ENCODE measurements at places on chromosomes 1 and 21.

GRCh38 chr1:107019166-107019565, 37.3 kb upstream of the PRMT6 start:
- DNase-seq, result no peak

- no peak for DNase-seq
Observed at GRCh38 chr21:45319461-45320211, 31.9 kb upstream of the POFUT2 start.

DNA sequence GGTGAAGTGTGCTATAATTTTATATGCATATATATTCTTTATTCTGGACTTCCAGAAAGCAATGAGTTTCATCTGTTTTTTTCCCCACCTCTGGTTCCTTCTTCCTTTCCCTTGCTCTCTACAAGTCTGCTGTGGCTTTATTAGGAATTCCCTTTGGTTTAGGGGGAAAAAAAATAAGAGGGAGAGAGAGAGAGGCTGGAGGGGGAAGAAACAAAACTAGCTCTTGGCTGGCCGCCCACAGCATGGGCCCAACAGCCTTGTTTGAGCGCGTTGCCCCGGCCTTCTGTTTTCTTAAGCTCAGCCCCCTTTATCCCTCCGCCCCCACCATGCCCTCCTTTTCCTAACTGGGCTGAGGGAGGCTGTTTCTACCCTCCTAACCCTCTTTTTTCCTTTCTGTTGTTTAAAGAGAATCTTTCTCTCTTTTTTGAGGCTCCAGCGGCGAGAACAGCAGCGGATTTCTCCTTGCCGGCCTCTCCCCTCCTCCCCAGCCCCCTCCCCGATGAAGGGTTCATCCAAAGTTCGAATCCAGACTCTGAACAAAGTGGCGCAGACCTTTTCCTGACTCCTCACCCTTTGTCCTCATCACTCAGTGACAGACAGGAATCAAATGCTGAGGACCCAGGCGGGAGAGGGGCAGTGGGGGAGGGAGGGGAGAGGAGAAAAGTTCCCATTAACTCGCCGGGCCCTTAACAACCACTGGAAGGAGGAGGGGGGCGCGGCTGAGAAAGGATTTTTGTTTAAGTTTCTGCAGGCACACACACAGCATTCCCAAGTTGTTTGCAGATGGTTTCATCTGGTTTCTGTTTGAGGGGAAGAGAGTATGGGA, 29.7 kb downstream of the PBX1 start:
- no peak for DNase-seq

- no peak for DNase-seq
Observed at GRCh38 chr1:155759966-155760630, 71.2 kb downstream of the DAP3 start.

GRCh38 chr1:234561319-234561718, 48.7 kb downstream of the IRF2BP2 start:
- DNase-seq, result no peak

DNA sequence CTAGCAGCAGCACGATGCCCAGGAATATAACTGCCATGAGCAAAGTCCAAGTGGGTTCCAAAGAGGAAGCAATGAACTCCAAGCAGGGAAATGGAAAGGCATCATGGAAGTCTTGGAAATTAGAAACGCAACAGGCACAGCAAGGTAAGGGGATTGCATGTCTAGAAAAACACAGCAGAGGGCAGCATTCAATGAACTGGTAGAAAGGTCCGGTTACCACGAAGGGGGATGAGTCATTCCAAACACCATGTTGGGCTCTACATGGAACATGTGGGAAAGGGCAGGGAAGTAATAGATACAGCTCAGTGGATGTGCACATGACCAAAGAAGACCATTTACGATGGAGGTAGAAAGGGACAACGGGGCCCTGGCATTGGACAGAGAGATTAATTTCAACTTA, 36.4 kb downstream of the RXRG start:
- no peak for DNase-seq

- no peak for DNase-seq
Observed at GRCh38 chr1:4028139-4028501, 128.0 kb upstream of the C1orf174 start.

GRCh38 chr1:79959635-79960034, 953.1 kb upstream of the ADGRL4 start:
- no peak for DNase-seq

DNA sequence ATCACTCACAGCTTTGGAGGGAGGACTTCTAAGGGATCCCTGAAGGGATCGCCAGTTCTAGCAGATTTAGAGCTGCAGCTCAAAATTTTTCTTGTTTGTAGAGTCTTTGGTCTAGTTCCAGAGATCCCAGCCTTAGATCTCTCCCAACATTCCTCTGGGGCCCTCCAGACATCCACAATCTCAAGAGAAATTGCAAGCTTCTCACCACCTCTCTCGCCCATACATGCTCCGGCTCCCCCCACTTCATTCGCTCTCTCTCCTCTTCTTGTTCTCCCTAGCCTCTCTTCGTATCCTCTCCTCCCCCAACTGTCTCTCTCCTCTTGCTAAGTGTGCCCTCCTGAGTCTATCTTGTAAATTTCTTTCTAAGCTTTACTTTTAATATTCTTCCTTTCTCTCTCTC, 15.1 kb upstream of the TUT4 start:
- no peak for DNase-seq

- DNase-seq, result no peak
Observed at GRCh38 chr1:81428998-81429397, 371.7 kb upstream of the ADGRL2 start.

GRCh38 chr1:244971552-244972216, 107.3 kb upstream of the HNRNPU start:
- DNase-seq, result no peak

Measured in activated CD8-positive, alpha-beta memory T cell treated with anti-CD3 and anti-CD28 coated beads for 4 hours (primary cell).